ENCODE measurements at places on chromosomes 5 and 9.

GRCh38 chr5:102937894-102938293 lies 182.0 kb downstream of the GIN1 start:
- no peak for DNase-seq

DNA sequence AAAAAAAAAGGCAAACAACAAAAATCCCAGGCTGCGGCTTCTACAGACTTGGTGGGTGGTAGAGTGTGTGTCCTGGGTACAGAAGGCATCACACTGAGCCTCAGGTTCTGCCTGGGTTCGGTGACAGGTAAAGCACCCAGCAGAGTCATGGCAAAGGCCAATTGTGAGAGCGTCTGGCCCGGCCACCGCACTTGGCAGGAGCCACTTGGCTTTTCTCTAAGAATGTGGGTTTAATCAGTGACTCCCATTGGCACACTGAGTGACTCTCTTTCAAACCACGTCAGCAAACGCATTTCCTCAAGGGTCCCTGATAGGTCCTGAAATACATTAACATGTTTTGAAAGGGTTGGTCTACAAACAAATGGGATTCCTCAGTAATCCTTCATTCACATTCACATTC lies 17.0 kb downstream of the COL23A1 start:
- no peak for DNase-seq

DNA sequence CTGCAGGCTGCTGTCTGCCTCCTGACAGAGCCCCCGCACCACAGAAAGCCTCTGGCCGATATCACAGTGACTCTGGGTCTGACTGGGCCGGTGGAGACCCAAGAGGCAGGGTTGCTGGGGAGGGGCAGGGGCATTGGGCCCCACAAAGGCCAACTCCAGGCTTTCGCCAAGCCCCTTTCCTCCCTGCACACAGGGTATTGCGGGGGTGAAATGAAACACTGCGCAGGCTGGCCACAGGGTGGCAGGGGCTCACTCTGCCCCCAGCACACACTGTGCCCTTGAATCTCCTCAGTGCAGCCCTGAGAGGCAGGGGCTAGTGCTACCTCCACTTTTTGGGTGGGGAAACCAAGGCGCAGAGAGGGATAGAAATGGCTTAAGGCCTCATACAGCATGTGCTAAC lies 44.6 kb downstream of the BARX1 start:
- no peak for DNase-seq

- DNase-seq: no peak
Observed at GRCh38 chr5:147432323-147432722, 77.5 kb downstream of the DPYSL3 start.

DNA sequence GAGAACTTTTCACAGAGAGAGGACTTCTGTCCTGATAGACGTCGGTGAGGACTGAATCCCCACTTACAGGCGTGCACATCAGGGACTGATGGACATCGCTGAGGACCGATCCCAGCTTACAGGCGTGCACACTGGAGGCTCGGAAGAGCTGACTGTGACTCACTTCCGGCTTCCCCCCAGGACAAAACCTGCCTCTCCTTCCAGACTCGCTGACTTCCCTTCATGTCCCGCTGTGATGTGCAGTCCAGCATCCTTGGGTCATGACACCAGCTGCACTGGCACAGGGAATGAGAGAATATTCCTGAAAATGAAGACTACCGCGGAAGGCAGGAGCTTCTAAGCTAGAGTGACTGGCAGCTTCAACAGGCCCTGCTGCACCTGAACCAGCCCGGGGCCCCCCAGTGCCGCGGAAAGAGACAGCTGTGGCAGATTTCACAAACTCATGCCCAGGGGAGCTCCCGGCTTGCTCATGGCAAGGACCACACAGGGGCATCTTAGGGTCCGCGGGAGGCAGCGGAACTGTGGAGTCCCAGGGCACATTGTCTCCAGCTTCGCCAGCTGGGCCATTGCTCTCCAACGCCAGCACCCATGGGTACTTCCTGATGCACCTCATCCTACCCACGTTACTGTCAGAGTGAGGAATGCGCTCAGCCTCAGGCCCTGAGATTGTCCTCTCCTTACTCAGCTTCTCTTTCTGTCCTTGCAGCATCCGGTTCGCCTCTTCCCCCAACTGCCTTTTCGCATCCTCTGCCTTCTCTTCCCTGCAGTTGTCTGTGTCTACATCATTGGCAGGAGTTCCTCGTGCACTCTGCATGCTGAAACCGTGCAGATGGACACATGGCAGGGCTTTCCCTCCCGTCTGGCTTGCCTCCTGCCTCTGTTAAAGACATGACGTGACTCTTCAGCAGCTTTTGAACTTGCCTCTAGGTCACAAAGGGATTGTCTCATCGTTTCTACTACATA lies 29.5 kb downstream of the SURF6 start:
- DNase-seq: no peak

DNA sequence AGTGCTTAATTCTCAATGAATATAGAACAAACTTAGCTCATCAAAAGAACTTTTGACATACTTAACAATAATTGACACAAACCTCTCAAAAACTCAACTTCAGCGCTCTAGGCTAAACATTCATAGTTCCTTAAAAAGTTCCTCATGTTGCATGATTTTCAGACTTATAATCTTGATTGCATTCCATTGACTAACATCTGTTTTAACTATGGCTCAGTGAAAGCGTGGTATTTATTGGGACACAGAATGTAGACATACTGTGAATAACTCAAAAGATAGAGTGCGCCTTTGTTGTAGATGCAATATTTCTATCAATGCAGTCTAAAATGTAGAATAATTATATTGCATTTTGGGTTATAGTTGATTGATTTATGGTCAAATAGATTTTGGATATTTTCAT lies 227.1 kb upstream of the HAPLN1 start:
- no peak for DNase-seq

DNA sequence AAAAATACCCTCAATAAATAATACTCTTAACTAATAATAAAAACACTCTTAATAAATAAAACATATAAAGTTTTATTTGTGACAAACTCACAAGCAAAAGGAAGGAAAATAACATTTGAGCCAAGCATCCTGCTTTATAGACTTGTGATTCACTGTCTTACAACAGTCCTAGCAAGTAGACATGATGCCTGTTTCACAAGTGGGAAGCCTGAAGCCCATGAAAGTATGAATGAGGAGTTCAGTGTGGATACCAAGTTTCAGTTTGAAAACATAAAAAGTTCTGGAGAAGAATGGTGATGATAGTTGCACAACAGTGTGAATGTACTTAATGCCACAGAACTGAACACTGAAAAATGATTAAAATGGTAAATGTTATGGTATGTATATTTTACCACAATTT lies 10.9 kb downstream of the HABP4 start:
- DNase-seq: peak; percentile 61

GRCh38 chr5:87400305-87400899 lies 12.3 kb downstream of the CCNH start:
- peak; percentile 60 for DNase-seq

GRCh38 chr9:136488247-136489214 lies 5.7 kb upstream of the SEC16A start:
- DNase-seq: peak; percentile 32

GRCh38 chr5:165139721-165140120 lies 1634.3 kb downstream of the MAT2B start:
- no peak for DNase-seq

- DNase-seq: peak; percentile 74
Observed at GRCh38 chr9:81848472-81848871, 79.8 kb upstream of the SPATA31D4 start.

DNA sequence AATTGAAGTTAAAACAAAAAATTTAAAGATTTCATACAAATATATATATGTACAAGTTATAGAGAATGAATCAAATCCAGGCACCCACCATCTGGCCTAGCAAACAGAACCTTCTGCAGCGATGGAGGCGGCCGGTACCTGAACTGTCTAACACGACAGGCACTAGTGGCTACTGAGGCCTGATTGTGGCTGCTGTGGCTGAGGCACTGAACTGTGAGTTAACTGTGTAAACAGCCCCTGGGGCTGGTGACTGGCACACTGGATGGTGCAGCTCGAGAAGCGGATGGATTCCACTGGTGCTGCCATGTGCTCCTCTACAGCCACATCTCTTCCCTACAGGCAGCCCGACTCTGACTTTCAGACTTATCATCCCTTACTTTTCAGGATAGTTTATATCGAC lies 82.4 kb downstream of the RAPGEF1 start:
- DNase-seq: no peak

DNA sequence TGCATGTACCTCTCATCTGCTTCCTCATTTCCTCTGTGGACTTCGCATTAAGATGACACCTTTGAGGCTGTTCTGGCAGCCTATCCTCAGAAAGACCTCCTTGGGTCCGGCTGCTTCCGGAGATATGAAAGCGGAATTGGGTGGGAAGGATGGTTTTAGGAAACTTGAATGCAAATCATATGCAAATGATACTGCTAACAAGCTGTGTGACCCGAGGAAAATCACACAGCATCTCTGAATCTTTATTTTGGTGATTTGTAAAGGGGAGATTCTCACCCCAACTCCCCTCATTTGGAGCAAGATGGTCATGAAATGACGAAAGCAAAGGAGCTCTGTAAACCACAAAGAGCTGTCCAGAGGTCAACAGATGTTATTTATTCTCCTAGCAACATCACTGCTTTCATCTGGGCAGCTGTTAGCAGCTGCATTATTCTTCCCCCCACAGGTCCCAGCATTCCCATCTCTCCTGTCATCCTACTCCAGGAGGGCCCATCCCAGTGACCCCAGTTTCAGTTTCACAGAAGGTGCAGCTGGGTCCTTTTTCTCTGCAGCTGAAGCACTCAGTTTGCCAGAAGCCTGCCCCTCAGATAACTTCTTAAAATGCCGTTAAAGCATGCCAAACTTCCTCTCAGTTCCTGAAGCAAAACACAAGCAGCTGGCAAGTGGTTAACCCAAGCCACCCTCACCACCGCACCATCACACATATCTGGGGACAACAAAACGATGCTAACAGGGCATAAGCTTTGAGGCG lies 269.5 kb downstream of the SEC61B start:
- DNase-seq: peak; percentile 26

- peak; percentile 48 for DNase-seq
Observed at GRCh38 chr9:27540502-27540901, 10.9 kb upstream of the MOB3B start.

- DNase-seq: no peak
Observed at GRCh38 chr9:86079421-86079831, 19.9 kb downstream of the GOLM1 start.

GRCh38 chr9:19270421-19270949 lies 40.0 kb downstream of the DENND4C start:
- no peak for DNase-seq

DNA sequence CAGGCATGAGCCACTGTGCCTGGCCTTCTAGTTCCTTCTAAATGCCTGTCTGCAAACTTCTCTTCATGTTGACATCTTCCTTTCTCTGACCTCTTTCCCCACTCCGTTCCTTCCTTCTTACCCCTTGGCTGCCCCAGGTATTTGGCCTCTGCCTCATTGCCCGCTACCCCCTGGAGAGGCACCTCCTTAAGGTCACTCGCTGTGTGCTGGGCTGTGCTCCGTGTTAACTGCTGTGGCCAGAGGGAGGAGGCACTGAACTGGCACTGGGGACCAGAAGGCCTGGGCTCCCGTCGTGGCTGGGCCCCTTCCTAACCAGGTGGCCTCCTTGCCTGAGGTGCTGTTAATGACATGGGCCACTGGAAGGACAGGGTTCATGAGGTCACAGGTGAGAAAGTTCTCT lies 39.4 kb downstream of the LAMC3 start:
- no peak for DNase-seq

GRCh38 chr9:135139366-135139959 lies 52.0 kb downstream of the OLFM1 start:
- no peak for DNase-seq

DNA sequence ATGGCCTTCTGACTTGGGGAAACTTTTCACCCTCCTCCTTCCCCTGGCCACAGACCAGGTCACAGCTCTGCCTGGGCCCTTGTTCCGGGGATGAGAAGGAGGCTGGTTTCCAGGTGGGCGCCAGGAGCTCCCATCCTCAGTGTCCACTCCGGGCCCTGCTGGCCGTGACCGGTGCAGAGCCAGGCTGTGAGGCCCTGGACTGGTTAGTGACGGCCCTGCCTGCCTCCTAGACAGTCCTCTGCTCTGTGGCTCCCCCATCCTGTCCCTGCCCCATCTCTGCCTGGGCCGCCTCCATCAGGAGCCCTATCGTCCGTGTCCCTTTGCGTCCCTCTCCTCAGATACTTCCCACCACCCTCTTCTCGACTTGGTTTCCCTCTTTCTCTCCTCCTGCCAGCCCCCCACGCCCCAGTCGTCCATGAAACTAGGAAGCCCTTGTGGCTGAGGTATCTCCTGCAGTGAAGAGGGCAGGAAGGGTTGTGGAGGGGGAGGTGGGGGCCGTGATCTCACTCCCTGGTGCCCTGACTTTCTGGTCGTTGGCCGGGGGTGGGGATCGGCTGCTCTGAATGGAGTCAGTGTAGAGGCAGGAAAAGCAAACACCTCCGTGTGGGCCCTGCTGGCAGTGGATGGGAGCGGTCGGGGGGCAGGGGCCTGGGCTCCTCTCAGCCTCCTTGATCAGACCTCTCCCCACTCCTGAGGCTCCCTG lies 15.4 kb upstream of the CERCAM start:
- no peak for DNase-seq

DNA sequence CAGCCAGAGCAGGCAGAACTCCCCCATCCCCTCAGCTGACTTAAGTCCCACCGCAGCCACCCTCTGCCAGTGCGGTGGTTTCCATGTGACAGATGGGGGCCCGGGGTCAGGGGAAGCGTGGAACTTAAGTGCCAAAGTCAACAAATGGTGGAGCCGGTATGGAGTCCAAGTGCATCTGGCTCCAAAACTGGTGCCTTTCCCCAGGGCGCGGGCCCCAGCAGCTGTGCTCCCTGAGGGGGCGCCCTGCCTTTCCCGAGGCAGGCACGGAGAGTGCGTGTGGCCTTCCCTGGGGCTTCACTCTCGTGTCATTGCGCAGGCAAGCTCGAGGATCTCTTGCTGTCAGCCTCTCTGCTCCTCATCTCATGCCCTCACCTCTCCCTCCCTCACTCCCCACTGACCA lies 33.8 kb downstream of the SLC46A2 start:
- no peak for DNase-seq

- DNase-seq: no peak
Observed at GRCh38 chr9:87469793-87470465, 27.7 kb upstream of the DAPK1 start.

DNA sequence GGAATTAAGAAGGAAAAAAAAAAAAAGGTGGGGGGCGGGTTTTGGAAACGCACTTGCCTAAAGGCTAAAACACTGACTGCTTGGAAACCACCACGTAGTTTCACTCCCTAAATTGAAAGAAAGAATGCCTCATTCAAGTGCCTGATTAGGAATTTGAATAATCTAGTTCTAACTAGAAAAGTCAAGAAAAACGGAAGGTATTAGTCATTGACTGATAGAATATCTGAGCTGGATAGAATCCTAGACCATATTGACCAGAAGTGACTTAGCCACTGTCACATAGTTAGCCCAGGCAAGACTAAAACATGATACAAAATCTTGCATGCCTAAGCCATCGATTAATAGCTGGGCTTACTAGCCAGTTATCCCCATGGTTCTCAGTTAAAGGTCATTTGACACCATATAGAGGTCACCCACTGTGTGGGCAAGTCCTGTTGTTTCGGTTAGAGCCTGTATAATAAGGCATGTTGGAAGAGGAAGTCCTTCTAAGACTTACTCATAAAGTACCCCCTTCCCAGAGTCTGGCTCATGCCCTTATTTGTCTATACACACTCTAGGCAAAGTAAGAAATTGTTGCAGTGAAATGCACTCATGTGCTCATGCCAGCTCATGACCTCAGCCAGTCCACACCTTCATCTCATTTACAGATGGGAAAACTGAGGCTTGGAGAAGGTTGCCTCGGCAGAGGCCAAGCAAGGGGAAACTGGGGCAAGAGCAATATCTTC lies 40.2 kb downstream of the SH3RF2 start:
- peak; percentile 49 for DNase-seq

GRCh38 chr9:21933281-21933680 lies 60.9 kb downstream of the CDKN2A start:
- DNase-seq: no peak

Measured in fibroblast of the aortic adventitia (primary cell).